ENCODE measurements at places on chromosomes 2 and 18.
A peak's percentile ranks its signal among the peaks of the same experiment; 100 is the strongest.

DNA sequence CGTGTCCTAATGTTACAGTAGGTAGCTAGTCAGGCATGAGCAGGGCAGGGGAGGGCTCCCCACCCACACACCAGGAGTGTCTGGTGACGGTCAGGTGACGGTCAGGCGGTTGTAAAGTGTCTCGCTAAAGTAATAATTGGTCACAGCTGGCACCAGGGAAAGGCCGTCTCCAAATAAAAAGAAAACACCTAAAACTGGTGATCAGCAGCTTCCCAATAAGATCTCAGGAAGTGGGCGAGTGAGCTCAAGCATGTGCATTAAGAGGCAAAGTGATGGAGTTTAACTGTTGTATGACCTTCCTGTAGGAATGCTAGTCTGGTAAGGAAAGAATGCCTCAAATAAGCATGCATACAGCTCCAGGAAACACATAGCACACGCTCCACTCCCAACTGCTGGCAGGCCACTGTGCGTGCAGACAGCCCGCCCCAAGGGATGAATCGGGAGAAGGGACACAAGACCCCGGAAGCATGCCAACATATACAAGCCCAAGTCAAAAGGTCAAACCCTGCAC lies 177.1 kb downstream of the RNF144A start:
- DNase-seq = no peak

GRCh38 chr2:237125967-237126366 lies 40.3 kb downstream of the COPS8 start:
- DNase-seq = no peak

- no peak for DNase-seq
Measured at GRCh38 chr2:1707771-1708418, 36.4 kb downstream of the PXDN start.

DNA sequence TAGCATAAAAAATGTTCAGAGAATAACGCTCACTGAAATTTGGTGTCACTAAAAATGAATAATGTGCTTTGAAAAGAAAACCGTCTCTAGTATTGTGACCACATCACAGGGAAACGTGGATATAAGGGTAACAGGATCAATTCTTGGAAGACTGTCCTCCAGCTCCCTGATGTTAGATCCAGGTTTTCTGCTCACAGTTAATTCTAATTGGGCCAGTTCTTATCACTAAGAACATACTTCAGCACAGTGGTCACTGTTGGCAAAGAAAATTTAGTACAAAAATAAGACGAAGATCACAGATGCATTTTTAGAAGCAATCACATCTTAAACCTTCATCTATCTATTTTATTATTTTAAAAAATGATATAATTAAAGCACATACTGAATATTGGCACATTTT lies 57.0 kb upstream of the CD226 start:
- DNase-seq = no peak

DNA sequence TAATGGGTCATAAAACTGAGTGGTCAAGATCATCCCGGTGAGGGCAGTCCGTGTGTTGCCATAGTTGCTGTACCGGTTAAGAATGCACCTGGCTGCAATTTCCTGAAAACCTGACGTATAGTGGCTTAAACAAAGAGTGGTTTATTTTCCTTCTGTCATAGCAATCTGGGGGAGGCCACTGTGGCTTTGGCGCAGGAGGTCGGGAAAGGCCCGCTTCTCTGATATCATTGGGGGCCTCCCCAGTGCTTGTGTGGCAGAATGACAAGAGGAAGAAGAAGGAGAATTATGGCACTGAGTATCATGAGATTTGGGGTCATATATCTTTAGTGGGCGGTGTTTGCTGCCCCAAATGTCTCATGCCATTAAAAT lies 4.4 kb downstream of the C2orf92 start:
- DNase-seq = no peak

- peak; percentile 71 for DNase-seq
Measured at GRCh38 chr2:127049927-127050802, 56.8 kb downstream of the BIN1 start.

DNA sequence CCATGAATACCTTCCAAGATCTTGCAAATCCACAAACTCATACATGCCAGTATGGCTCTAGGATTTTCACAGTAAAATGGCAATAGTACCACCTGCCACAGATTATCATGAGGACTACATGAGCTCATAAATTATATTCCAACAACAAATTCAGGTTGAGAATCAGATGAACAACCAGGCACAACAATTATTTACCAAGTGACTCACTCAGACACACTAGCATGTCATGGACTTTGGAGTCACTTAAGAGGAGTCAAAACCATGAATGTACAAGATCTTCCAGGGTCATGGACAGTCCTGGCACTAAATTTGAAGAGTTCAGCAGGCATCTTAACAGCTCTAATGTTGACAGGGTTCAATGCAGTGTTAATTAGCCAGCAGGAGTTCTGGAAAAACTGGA lies 34.4 kb upstream of the BZW1 start:
- DNase-seq = no peak

DNA sequence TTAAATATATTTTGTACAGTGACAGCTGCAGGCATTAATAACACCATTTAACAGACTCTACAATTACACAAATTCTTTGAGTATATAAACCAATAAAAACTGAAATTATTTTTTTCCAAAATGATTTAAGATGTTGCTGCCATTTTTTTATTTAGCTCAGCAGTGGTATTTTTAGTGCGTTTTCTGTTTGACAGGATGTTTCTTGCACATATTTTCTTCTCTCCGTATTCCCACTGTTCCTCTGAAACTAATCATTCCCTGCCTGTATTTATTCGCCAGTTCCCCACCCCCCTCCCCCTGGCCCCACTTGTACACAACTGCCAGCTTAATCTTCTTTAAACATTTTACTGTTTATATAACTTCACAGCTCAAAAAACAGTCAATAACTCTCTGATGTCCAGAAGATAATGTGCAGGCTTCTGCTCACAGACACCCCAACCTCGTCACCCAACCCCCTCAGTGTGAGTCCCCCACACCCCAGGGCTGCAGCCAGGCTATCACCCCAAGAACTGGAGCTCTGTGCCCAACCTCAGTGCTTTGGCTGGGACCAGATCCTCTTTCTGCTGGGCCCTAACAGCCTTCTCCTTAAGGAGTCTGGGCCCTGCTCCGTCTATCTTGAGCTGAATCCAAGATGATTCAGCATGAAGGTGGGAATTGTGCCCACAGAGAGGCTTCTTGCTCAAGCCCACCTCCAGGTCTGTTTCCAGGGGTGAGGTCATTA lies 41.6 kb upstream of the MAP4K4 start:
- DNase-seq = no peak

DNA sequence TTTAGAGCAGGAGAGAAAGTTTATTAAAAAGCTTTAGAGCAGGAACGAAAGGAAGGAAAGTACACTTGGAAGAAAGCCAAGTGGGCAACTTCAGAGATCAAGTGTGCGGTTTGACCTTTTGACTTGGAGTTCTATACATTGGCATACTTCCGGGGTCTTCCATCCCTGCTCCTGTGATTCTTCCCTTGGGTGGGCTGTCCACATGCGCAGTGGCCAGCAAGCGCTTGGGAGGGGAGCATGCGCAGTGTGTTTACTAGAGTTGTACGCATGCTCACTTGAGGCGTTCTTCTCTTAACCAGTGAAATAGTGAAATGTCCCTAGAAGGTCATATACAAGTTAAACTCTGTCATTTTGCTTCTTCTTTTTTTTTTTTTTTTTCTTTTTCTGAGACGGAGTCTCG lies 56.9 kb upstream of the ZNF532 start:
- DNase-seq = no peak

- DNase-seq = no peak
Measured at GRCh38 chr2:17051538-17051937, 385.9 kb upstream of the CYRIA start.

Data from activated T-cell treated with anti-CD3 and anti-CD28 coated beads, Interleukin-2, amount 50 U/mL, for 1 hour (primary cell).